ENCODE measurements at places on chromosomes 3 and 15.

DNA sequence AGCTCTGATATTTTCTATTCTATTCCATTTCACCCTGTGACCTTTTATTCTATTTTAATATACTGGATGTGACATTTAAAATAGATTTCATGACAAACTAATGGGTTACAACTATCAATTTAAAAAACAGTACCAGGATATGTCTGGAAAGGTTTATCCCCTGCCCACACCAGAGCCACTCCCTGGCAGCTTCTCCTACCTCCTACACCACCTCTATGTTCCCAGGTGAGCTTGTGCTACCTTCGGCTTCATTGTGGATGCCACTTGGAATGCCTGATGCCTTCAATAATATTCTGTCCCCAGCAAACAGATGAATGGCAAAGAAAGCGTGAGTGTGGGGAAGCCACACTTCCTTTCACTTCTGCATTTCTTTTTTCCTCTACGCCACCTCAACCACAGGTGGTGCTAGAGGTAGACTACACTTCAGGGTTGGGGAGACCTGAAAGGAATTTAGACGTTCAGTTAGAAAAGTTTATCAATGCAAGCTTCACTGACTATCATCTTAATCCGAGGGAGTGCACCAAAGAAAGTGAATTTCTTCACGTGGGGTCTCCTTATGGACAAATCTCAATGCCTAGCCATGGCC is 213.0 kb downstream of the SSR3 start:
- no peak for DNase-seq

DNA sequence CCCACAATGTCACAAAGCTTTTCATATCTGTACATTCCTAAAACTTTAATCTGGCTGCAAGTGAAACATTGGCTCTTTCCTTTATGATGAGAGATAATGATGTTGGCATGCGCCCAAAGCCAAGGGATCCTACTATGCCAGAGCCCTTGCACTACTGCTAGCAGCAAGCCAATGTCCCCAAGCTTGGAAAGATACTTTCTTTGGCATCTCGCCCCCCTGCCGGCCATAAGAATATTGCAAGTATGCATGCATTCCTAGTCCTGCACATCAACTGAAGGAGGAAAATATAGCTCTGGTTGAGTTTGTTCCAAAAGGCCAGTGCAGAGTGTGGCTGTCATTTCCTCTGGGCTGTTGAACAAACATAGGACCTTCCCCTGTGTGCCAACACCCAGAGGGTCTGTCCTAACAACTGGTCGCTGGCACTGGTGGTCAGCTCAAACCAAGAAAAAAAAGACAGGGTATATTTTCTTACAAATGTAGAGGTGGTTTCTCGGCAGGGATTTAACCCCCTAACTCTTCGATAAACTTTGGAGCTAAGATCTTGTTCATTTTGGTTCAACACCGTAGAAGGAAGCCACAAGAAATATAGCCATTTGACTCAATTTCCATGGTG is 120.9 kb upstream of the ZBED2 start:
- DNase-seq = peak; percentile 50

GRCh38 chr3:43294975-43295374 is 8.6 kb downstream of the SNRK start:
- DNase-seq = no peak

DNA sequence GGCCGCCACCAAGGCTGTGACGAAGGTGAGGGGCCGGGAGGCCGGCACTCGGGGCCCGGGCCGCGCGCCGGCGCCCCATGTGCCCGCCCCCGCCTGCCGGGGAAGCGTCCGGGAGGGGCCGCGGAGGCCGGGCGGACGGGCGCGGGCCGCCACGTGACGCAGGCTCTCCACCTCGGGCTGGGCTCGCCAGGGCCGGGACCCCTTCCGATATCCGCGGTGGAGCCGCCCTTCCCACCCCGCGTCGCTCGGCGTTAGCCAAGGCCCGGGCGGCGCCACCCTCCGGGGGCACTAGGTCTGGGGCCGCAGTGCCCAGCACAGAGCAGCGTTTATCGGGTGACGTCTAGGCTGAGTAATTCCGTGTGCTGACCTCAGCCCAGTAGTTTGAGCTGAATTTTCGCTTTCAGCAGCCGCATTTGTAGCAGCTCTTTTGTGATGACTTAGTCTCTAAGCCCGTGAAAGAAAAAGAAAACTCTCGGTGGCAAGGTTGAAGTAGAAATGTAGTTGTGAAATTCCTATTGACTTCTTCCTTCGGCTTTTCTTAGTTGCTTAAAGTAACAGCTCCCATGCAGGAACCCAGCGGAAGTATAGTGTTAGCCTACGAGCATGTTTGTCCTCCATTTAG is 885 bp downstream of the CDV3 start:
- peak; percentile 88 for DNase-seq

DNA sequence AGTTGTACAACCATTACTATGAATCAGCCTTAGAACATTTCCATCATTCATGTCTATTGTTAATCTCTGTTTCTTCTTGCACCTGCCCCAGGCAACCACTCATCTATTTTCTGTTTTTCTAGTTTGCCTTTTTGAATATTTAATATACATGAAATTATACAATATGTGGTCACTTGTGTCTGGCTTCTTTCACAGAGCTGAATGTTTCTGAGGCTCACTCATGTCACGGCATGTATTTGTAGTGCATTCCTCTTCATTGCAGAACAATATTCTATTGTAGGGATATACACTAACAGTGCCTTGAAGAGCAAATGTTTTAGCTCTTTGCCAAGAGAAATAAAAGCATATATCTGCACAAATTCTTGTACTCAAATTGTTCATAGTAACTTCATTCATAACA is 32.9 kb downstream of the CERS3 start:
- DNase-seq = no peak

GRCh38 chr3:176948151-176948550 is 249.1 kb downstream of the TBL1XR1 start:
- DNase-seq = no peak

DNA sequence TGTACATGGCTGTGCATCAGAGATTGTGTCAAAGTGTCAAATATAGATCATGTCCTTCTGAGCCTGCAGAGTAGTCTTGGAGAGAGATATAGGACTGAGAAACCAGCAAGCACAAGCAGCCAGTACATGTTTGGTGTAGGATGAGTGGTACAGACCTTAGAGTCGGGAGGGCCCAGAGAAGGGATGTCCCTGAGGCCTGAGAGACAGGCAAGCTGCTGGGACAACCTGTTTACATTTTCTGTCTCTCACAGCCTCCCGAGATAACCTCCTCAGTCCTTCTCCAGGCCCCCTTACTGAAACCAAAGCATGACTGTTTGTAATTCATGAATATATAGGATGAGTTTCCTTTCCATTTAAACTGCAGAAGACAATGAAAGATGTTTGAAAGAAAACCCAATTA is 182.4 kb upstream of the STT3B start:
- DNase-seq = no peak

DNA sequence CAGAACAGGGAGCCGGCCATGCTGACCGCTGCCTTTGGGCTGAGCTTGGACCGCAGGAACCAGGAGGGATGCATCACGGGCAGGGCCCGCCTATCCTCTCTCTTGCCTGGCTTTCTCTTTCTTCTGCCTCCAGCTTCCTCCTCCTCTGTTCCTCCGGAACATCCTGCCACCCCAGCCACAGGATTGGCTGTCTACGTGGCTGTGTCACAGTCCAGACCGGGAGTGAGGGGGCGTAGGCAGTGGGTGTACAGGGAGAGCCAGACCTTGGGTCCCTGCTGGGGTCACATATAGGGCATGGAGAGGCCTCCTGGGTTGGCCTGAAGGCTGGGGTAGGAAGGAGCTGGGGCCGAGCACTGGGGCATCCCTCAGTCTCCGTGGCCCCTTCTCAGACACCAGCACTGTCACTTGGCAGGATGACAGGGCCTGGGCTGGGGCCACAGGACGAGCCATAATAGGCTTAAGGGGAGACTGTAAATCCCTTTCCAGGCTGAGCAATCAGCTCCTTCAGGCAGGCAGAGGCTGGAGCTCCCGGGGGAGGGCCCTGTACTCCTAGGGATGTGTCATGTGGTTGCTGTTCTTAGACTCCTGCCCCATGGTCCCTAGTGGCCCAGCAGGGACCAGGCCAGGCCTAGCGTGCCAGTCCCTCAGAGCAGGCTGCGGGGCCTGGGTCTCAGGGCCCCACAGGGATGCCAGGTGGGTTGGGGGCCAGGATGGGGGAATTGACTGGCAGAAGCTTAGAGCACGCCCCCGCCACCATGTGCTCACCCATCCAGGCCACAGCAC is 25.4 kb downstream of the LINGO1 start:
- no peak for DNase-seq

GRCh38 chr15:80550219-80550907 is 144.7 kb upstream of the ABHD17C start:
- DNase-seq = no peak

DNA sequence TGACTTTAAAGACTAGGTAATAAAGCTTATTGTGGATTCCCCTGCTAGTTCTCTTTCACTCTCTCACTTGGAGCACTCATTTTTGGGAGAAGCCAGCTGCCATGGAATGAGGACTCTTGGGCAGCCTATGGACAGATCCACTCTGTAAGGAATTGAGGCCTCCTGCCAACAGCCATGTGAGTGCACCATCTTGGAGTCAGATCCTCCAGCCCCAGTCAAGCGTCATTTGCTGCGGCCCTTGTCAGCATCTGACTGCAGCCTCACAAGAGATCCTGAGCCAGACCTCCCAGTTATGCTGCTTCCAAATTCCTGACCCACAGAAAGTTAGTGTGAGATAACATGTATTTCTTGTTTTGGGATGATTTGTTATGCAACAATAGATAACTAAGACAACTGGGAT is 101.9 kb downstream of the SEMA6D start:
- DNase-seq = no peak

DNA sequence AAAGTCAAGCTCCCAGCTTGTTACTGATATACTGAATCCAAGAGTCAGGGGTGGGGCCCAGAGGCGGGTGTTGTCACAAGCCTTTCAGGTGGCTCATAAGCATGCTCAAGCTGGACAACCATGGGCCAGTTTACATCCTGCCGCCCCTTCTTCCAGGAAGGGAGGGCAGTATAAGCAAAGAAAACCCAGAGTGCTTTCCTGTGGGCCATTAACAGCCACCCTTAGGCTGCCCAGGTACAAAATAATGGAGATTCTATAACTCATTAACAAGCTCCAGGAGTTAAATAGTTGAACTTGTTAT is 183.2 kb downstream of the NTRK3 start:
- no peak for DNase-seq

- no peak for DNase-seq
These were observed 23.1 kb downstream of the XXYLT1 start for GRCh38 chr3:195247863-195248189.

DNA sequence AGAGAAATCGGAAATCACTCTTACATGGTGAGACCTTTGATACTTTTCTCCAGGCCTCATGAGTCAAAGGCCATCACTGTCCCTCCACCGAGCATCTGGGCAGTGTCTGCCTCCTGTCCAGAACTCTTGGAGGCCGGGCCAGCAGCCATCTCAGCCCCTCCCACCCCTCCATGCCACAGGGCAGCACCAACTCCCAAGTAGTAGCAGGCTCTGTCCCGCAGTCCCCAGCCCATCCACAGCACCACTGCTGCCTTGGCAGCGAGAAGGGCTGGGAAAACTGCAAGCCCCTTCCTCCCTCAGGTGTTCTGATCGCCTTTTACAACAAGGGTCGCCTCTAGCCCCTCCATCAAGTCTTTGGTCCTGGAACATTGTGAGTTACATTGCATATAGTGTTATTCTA is 5.5 kb downstream of the LYSMD4 start:
- no peak for DNase-seq

GRCh38 chr3:128229106-128229857 is 76.0 kb downstream of the EEFSEC start:
- no peak for DNase-seq

DNA sequence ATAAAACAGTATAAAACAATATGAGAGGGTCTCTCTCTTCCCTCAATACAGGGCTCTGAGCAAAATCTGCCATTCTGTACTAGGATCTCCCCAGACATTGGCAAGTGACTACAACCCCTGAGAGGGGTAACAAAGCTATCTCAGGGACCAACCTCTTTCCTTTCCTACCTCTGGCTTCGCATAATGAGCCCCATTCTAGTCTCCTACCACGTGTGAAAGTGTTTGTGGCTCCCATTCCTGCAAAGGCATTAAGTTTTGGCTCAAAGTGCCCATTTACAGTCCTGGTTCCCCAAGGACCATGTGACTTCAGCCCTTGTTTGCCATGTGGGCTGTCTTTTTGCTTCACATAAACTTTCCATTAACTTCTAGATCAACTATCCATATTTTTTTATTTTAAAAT is 46.4 kb downstream of the SCN11A start:
- no peak for DNase-seq

GRCh38 chr15:27958911-27959578 is 140.1 kb downstream of the OCA2 start:
- DNase-seq = no peak

- no peak for DNase-seq
These were observed 2.4 kb upstream of the PHGR1 start for GRCh38 chr15:40348474-40348870.

- peak; percentile 18 for DNase-seq
These were observed 66.7 kb downstream of the FILIP1L start for GRCh38 chr3:100047455-100048141.

GRCh38 chr15:79897701-79898113 is 893 bp upstream of the MTHFS start:
- peak; percentile 44 for DNase-seq

DNA sequence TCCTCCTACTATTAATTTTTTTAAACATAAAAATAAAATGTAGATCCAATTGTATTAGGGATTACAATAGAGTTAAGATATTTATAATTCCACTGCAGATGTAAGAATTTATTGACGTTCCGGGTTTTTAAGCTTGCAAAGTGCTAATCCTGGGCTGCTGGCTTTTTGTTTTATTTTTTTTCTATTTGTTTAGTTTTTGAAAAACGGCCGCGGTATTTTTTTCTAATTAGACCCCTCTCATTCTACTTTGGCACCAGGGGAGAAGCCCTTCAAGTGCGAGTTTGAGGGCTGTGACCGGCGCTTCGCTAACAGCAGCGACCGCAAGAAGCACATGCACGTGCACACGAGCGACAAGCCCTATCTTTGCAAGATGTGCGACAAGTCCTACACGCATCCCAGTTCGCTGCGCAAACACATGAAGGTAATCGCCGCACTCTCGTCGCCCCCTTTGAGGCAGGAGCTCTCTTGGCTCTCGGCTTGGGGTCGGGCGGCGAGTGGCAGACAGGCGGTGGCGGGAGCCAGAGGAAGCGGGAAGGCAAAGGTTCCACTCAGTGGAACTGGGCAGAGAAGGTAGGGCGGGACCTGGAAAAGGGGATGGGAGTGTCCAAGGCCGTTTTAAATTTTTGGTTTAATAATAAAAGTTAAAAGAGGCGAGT is 3.2 kb downstream of the ZIC1 start:
- DNase-seq = no peak

- no peak for DNase-seq
These were observed 221.7 kb downstream of the CGGBP1 start for GRCh38 chr3:87837076-87837475.

DNA sequence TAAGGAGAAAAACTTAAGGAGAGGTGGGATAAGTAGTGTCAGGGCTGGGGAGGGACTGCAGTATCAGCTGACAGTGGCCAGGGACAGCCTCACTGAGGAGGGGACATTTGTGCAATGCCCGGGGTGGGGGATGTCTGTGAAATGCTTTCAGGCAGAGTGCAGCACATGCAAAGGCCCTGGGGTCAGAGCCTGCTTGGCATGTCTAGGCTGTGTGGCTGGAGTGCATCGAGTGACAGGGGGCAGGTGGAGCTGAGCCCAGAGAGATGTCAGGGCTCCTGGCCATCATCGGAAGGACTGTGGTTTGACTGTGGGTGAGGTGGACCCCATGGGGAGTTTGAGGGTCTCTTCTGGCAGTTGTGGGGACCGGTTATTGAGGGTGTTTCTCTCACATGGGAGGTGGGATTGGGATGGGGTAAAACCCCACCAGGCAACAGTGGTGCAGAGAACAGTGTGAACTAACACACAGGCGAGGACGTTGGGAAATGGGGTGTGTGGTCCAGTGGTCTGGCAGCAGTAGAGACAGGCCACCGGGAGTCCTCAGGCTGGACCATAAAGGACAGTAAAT is 61.2 kb downstream of the FBLN2 start:
- DNase-seq = no peak

- DNase-seq = no peak
These were observed 2.4 kb downstream of the MUC4 start for GRCh38 chr3:195809291-195809785.
